Body of pancreas (tissue), 4 donors: ENCODE measurements at places on chromosomes 1 and 21.

DNA sequence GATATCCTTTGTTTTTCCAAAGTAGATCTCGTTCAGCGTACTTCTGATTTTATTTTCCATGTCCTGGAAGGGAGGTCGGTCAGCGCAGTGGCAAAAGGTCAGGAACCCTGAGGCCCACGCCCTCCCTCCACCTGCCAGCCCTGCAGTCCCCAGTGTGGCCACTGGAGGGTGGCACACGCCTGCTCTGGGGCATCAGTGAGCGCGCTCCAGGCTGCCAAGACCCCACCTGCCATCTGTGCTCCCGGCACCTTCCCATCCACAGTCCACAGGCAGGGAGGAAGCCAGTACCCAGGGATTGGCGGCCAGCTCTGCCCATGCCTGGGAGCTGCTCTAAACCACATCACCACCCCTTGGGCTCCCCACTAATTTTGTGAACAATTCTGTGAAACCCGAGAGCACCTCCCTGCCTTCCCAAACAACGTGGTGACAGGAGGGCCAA lies 32.3 kb downstream of the SLC66A1 start:
- no peaks in the 10 kb centered on the region for H3K4me1 ChIP-seq
- peak; percentile 52 for DNase-seq
- H3K27me3 ChIP-seq = no peaks in the 10 kb centered on the region
- no peak overlapping the region for H3K4me3 ChIP-seq

- H3K27me3 ChIP-seq = no peaks in the 10 kb centered on the region
- H3K4me1 ChIP-seq = no peaks in the 10 kb centered on the region
- DNase-seq = no peak
- H3K27ac ChIP-seq = no peak overlapping the region
- H3K4me3 ChIP-seq = no peak overlapping the region
- H3K36me3 ChIP-seq = no peaks in the 10 kb centered on the region
These were observed 59.3 kb downstream of the CCDC18 start for GRCh38 chr1:93239863-93240262.

- no peak overlapping the region for H3K4me3 ChIP-seq
- H3K4me1 ChIP-seq = no peaks in the 10 kb centered on the region
- H3K27me3 ChIP-seq = no peaks in the 10 kb centered on the region
- no peak overlapping the region for H3K27ac ChIP-seq
- DNase-seq = no peak
These were observed 133.7 kb upstream of the RUNX3 start for GRCh38 chr1:25063591-25064416.

DNA sequence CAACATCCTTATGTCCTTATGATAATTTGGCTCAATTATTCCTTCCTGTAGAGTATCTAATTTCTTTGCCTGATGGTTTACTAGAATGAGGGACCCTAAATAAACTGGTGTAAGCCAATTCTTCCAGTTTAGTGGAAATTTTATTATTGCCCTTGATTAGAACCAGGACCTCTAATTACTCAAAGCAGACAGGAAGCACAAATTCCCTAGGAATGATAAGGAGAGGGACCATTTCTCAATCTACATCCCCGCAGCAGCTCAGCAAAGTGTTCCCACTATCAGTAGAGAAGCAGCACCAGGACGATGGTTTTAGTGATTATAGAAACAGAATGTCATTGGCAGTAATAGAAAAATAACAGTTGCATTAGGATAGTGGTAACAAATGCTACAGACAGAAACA lies 97.1 kb downstream of the PLPPR4 start:
- no peaks in the 10 kb centered on the region for H3K4me1 ChIP-seq
- H3K27ac ChIP-seq = no peak overlapping the region
- H3K4me3 ChIP-seq = no peak overlapping the region

DNA sequence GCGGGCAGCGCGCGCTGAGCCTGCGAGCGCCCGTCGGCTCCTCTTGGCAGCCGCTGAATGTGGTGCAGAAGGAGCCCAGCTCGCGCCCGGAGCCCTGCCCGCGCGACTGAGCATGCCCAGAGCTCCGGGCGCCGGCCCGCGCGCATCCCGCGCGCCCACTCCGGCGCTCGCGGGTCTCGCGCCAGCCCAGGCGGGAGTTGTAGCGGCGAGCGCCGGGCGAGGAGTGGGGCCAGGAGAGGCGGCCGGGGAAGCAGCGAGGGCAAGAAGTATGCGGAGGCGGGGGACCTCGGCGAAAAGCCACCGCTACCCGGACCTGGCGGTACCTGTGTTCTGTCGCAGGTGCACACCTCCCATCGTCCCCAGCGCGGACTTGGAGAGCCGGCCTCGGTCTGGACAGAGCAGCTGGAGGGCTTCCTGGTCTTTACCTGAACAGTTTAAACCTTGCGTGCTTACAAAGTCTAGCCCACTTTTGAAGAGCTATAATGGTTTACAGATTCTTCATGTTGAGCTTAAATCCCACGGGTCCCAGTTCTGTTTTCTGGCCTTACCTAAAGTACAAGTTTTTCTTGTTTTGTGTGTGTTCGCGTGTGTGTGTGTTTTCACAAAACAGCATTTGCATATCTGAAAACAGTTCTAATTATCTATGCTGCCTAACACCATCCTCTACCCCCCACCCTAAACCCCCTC lies at the start of gene DDAH1:
TSS of gene DDAH1 (minus strand) at position 61 of the 687 bp plus-strand sequence. CDS start 114 bp downstream, outside the sequence.
- peak; percentile 91 for DNase-seq
- H3K4me1 ChIP-seq = peaks cover 43% of the 10 kb centered on the region
- H3K36me3 ChIP-seq = no peaks in the 10 kb centered on the region
- H3K27me3 ChIP-seq = no peaks in the 10 kb centered on the region

GRCh38 chr1:24383381-24383940 lies 30.1 kb downstream of the STPG1 start:
- peaks cover 3% of the 10 kb centered on the region for H3K36me3 ChIP-seq
- peaks cover 5% of the 10 kb centered on the region for H3K4me1 ChIP-seq
- no peak for DNase-seq
- H3K4me3 ChIP-seq = no peak overlapping the region
- no peaks in the 10 kb centered on the region for H3K27me3 ChIP-seq

DNA sequence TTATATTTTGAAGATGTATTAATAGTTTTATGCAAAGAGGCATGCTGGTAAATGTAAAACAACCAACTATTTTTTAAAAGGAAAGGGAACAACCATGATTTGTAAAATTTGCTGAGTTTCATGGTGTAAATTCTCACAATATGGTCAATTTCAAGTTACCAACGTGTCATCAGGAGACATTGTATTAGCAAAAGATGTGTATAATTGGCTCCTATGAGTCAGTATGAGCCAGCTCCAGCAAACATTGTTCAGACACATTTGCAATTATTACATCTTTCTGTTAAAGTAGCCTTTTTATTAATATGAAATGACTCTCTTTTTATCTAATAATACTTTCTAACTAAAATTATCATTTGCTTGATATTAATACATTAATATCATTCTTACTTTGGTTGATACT lies 15.3 kb downstream of the CFH start:
- H3K27ac ChIP-seq = no peak overlapping the region
- H3K27me3 ChIP-seq = no peaks in the 10 kb centered on the region
- no peak overlapping the region for H3K4me3 ChIP-seq
- no peak for DNase-seq
- H3K4me1 ChIP-seq = no peaks in the 10 kb centered on the region

- no peak overlapping the region for H3K27ac ChIP-seq
- H3K4me3 ChIP-seq = no peak overlapping the region
- H3K36me3 ChIP-seq = no peaks in the 10 kb centered on the region
- H3K27me3 ChIP-seq = no peaks in the 10 kb centered on the region
- no peaks in the 10 kb centered on the region for H3K4me1 ChIP-seq
These were observed 28.6 kb upstream of the PDE4B start for GRCh38 chr1:65764052-65764451.
